Osteocyte (in vitro differentiated cells): ENCODE measurements at places on chromosomes 16 and 17. TPM values are rescaled to one million over a fixed set of nuclear protein-coding genes. Genes with fewer than 3 reads are reported as not detected.

Gene KRT36
- total RNA-seq = not detected in 2 replicates

Gene CA4
- not detected in 2 replicates for total RNA-seq

Gene DBNDD1
- 0.78 and 1.3 TPM in 2 replicates for total RNA-seq

Gene CTRL
- 0.39 and 0.91 TPM in 2 replicates for total RNA-seq

Gene LRRC59
- 87.0 and 87.2 TPM in 2 replicates for total RNA-seq

Gene GPRC5C
- total RNA-seq = 44.4 and 56.4 TPM in 2 replicates

Gene DHX58
- 2.3 and 2.4 TPM in 2 replicates for total RNA-seq

Gene TRAPPC2L
- total RNA-seq = 71.7 and 74.0 TPM in 2 replicates

Gene TBC1D3I
- total RNA-seq = 0.42 and 1.0 TPM in 2 replicates

Gene CRYM
- not detected in 2 replicates for total RNA-seq

Gene KCNH4
- total RNA-seq = not detected in 2 replicates

Gene VAT1L
- not detected in 2 replicates for total RNA-seq

Gene INCA1
- 0.89 and 1.8 TPM in 2 replicates for total RNA-seq

Gene CLEC18A
- total RNA-seq = 1.1 and 1.2 TPM in 2 replicates

Gene TPPP3
- total RNA-seq = 1.4 and 1.5 TPM in 2 replicates

Gene CLUH
- total RNA-seq = 47.0 and 49.4 TPM in 2 replicates

Gene PGAP6
- 59.3 and 61.6 TPM in 2 replicates for total RNA-seq

Gene C16orf96
- 0.08 and 0.26 TPM in 2 replicates for total RNA-seq

Gene CCL5
- not detected in 2 replicates for total RNA-seq

Gene SCN4A
- total RNA-seq = not detected in 2 replicates

Gene MPP3
- total RNA-seq = 5.9 and 6.1 TPM in 2 replicates

Gene C17orf107
- 0.78 and 1.3 TPM in 2 replicates for total RNA-seq

Gene ADAP2
- 0.31 and 0.62 TPM in 2 replicates for total RNA-seq

Gene DNAH3
- not detected in 2 replicates for total RNA-seq
